ENCODE measurements at places on chromosomes 13 and 19.

DNA sequence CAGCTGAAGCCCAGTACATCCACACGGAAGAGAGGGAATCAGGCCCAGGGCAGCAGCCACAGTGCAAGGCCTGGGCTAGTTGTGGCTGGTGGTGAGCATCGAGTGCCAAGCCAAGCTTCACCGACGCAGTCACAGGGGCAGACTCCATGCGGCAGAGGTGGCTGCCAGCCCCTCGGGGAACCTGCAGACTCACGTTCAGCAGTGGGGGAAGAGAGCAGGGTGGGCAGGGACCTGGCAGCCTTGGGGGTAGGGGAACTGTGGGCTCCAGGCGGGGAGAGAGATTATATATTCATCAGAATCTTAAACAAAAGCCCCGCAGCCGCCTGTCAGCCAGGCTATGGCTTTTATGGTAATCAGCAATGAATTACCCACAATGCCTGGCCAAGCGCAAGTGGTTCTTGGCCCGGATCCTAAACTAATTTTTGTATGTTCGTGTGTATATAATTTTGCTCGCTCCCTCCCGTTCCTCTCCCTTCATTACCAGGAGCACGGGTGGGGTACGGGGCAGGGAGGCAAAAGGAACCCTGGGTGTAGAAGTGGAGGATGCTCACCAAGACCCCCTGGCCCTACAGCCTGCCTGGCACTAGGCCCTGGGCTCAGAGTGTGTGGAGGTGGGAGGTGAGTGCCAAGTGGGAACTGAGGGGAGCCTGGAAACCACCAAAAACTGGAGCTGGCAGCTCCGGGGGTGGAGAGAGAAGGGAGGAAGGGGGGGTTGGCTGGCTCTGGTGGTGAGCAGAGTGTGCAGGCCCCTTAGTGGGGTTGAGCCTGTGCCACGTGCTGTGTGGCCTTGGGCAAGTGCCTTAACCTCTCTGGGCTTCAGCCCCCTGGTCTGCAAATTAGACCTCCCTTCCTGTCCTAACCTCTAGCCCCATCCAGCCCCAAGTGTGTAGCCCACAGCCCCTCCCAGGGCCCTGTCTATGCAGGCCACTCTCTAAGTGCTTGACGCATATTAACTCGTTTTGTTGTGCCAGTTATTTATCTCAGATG is 31.9 kb downstream of the PTPRS start:
- DNase-seq: no peak

DNA sequence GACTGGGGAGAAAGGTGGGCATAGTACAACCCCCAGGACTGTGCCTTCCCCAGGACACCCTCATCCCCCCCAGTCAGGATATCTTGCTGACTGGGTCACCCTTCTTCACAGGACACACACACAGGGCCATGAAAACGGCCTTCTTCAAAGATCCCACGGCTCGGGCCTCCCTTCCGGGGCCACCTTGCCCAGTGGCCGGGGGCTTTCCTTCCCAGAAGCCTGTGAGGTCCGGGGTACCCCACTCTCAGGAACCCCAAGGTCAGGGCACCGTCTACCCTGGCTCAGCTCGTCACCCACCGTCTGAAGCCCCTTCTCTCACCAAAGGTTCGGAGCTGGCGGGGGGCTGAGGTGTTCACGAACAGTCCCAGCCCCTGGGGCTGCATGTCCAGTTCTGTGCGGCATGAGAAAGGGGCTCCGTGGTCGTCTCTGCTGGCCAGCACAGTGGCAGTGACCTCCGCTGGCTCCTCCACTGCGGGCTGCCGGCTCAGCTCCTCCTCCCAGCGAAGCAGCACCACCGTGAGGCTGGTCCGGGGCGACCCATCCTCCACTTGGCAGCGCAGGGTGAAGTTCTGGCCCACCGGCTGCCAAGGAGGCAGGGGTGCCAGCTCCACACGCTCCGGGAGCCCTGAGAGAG is 2.1 kb upstream of the RAVER1 start:
- no peak for DNase-seq

DNA sequence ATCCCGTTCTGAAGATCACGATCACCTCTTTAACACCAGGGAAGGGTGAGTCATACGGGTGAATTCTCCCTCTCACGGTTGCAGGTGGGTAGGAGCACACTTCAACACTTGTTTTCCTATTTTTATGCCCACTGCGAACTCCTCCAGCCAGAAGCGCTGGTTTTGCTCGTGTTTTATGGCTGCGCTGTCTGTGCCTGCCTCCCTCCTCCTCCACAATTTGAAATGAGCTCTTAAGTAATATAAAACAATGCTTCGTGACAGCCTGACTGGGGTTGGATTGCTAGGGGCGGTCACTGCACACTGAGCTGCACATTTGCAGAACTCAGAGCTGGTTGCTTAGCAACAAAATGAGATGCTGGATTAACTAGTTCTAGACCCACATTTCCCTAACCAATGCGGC is 12.9 kb downstream of the CCDC70 start:
- no peak for DNase-seq

- DNase-seq: no peak
Observed at GRCh38 chr13:37934339-37935191, 65.0 kb upstream of the TRPC4 start.

DNA sequence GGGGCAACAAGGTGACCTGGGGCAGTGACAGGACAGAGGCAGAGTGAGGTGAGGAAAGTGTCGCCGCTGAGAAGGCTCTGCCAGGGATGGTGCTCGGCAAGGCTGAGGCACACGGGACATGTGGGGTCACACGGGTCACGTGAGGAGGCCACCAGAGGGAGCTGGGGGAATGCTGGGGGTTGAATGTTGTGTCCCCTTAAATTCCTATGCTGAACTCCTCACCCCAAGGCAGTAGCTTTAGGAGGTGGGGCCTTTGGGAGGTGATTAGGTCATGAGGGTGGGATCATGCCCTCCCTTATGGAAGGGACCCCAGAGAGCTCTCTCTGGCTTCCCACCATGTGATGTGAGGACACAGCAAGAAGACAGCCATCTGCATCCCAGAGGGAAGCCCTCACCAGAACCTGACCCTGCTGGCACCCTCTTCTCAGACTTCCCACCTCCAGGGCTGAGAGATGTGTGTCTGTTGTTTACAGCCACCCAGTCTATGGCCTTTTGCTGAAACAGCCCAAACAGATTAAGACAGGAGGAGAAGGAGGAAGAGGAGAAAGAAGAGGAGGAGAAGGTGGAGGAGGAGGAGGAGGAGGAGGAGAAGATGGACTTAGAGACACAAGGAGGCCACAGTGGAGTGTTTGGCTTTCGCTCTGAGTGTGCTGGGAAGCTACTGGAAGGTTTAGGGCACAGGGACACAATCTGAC is 35.4 kb downstream of the RFX2 start:
- no peak for DNase-seq

DNA sequence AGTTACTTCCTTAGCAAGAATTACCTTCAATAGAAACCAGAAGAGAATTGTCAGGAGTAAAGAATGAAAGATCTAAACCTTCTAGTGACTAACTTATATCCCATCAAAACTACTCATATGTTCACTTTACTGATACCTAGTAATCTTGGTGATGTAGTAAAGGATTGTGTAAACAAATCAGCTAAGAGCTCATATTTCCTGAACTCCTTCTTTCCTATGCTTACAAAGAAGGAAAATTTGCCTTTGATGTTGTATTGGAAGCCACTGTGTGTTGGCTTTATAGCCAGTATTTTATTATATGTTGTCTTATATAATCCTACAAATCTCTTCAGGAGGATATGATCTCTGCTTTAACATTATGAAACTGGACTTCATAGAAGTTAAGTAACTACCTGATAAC is 671.0 kb downstream of the PCDH9 start:
- no peak for DNase-seq

- peak; percentile 45 for DNase-seq
Observed at GRCh38 chr13:78603240-78603957, at the start of gene POU4F1. TSS of gene POU4F1 (minus strand) at chr13:78603552. CDS start at chr13:78603326, 226 bp downstream.

DNA sequence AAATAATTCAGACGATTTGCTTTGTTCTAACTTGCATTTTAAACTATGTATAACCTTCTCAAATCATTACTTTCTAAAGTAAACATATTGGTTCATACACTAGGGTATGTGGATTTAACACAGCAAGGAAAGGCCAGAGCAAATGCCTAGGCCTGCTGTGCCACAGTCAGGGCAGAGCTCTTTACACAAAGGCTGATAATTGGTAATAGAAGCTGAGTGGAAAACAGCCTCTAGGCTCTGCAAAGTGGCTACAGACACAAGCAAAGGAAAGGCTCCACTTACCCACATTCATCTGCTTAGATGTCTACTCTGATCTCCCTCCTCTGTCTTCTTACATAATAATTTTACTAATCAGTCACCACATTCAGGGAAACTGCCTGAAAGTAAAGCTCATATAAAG is 382.9 kb downstream of the OLFM4 start:
- DNase-seq: no peak

DNA sequence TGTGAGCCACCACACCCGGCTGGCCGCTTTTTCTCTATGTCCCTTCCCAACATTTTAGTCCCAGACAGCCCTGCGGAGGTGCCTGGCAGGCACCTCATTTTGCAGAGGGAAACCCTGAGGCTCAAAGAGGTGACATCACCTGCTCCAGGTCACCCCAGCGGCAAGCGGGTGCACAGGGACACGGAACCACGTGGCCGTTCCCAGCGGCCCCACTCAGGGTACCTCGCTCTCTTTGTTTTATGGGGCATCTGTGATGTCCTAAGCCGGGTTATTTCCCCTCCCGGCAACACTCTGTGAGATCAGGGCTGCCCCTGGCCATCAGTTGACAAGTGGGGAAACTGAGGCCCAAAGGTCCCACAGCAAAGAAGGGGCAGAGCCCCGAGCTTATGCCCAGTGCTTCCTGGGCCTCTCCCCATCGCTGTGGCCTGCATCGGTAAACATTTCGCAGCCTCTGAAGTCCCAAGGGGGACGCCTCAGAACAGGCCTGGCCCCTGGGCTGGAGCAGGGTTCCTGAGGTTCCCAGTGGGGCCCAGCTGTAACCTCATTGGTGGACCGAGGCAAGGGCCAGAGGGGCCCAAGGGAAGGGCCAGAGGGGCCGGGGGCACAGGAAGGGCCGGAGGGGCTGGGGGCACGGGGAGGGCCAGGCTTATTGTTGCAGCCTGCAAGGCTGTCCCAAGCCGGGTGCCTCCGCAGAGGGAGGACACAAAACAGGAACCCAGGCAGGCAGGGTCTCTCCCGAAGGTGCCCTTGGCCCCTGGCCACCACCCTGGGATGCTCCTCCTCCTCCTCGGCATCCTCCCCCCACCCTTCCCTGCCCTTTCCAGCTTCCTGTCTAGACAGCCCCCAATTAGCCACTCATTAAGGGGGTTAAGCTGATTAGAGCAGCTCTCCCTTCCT is 39.0 kb downstream of the SMIM24 start:
- DNase-seq: no peak

DNA sequence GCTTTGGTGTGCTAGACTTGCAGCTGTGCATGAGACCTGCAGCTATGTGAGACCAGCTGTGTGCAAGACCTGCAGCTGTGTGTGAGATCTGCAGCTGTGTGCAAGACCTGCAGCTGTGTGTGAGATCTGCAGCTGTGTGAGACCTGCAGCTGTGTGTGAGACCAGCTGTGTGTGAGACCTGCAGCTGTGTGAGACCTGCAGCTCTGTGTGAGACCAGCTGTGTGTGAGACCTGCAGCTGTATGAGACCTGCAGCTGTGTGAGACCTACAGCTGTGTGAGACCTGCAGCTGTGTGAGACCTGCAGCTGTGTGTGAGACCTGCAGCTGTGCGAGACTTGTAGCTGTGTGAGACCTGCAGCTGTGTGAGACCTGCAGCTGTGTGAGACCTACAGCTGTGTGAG is 6.7 kb upstream of the DCUN1D2 start:
- DNase-seq: no peak

GRCh38 chr13:54611390-54611789 is 1582.8 kb downstream of the OLFM4 start:
- DNase-seq: no peak

GRCh38 chr13:40402931-40403431 is 263.5 kb downstream of the FOXO1 start:
- DNase-seq: no peak

- DNase-seq: no peak
Observed at GRCh38 chr13:46743191-46743590, 53.8 kb downstream of the ESD start.

- DNase-seq: no peak
Observed at GRCh38 chr13:108527844-108528243, 101.6 kb upstream of the MYO16 start.

- no peak for DNase-seq
Observed at GRCh38 chr19:17160908-17161307, 54.2 kb upstream of the USE1 start.

- no peak for DNase-seq
Observed at GRCh38 chr13:43805681-43806128, 18.9 kb upstream of the ENOX1 start.

DNA sequence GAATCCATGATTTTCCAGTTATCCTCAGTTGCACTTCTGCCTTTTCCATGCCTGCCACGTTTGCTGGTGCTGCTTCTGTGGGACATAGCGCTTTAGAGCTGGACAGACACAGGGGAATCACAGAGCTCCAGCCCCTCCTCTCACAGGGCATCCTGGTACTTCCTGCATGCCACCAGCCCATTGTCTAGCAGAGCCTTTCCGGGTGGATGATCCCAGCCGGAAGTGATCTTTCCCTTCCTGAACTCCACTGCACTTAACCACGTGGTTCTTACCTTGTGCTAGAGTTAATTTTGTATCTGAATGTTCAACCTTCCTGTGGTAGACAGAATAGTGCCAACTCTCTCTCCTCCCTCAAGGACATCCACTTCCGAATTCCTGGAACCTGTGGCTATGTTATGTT is 12.6 kb upstream of the OLFM4 start:
- DNase-seq: no peak

Measured in effector memory CD4-positive, alpha-beta T cell (primary cell).